ENCODE measurements at places on chromosomes 3 and 15. TPM values are rescaled to one million over a fixed set of nuclear protein-coding genes. Genes with fewer than 3 reads are reported as not detected.

TIMP4 gene
- total RNA-seq, result 0.34 TPM

DUOXA1 gene
- total RNA-seq, result not detected

COX5A gene
- 79.2 TPM for total RNA-seq

ASB14 gene
- total RNA-seq, result not detected

FGD5 gene
- 196 TPM for total RNA-seq

ECE2 gene
- total RNA-seq, result not detected

UBAP1L gene
- 2.7 TPM for total RNA-seq

DUOXA2 gene
- not detected for total RNA-seq

WDR93 gene
- not detected for total RNA-seq

ICE2 gene
- total RNA-seq, result 37.7 TPM

TM2D3 gene
- total RNA-seq, result 44.4 TPM

HDC gene
- total RNA-seq, result not detected

XIRP1 gene
- total RNA-seq, result not detected

ARHGAP11A gene
- 8.0 TPM for total RNA-seq

CDCP1 gene
- total RNA-seq, result 0.17 TPM

SENP7 gene
- total RNA-seq, result 19.9 TPM

UNC13C gene
- total RNA-seq, result not detected

PTX3 gene
- 466 TPM for total RNA-seq

ANKRD63 gene
- not detected for total RNA-seq

CSTA gene
- total RNA-seq, result not detected

RAB6B gene
- total RNA-seq, result 1.9 TPM

C3orf70 gene
- 2.6 TPM for total RNA-seq

SEC62 gene
- 60.7 TPM for total RNA-seq

MOBP gene
- total RNA-seq, result not detected

RBP2 gene
- not detected for total RNA-seq

GOLGA8R gene
- 1.0 TPM for total RNA-seq

TMEM212 gene
- total RNA-seq, result not detected

Measured in dermis blood vessel endothelial cell (primary cell).